ENCODE measurements at places on chromosomes 12 and 14.
A peak's percentile ranks its signal among the peaks of the same experiment; 100 is the strongest.

DNA sequence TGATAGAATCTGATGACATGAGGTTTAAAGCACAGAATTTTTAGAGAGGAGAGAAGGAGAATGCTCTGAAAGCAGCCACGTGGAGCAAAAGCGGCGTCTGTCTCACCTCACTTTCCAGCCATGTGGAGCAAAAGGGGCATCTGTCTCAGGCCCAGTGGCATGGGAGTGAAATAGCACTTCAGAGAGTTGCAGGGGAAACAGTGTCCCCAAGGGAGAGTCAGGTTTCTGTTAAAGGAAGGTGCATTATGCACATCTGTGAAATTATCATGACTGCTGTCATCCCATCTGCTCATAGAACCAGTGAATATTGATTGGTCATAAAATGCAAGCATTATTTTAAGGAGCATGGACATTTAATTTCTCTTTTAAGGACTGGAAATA lies 124.0 kb downstream of the BICD1 start:
- no peak for DNase-seq

- peak; percentile 63 for DNase-seq
These were observed 23.5 kb downstream of the ATG14 start for GRCh38 chr14:55388160-55388559.

DNA sequence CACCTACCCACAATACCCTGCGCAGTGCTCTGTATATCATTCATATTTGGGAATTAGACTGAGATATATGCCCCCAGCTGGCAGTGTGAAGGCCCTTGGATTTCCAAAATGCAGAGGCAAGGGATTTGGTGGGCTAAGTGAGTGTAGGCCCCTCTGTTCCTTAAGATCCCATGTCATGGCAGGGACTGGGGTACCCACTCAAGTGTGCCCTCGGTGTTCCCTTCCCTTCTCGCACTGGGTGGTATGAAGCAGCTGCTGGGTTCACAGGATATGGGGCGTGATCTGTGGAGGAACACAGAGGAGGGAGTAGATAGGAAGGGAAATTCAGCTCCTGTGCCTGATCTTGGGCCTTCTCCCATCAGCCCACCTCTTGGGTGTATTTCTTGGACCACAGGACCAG lies 63.1 kb upstream of the VASH1 start:
- no peak for DNase-seq

GRCh38 chr12:38886064-38886463 lies 19.3 kb downstream of the CPNE8 start:
- DNase-seq, result no peak

GRCh38 chr12:108884116-108885012 lies 4.5 kb downstream of the DAO start:
- DNase-seq, result peak; percentile 6

- no peak for DNase-seq
These were observed 6.1 kb upstream of the BCL2L14 start for GRCh38 chr12:12064596-12064995.

- DNase-seq, result no peak
These were observed 11.5 kb downstream of the MYO1H start for GRCh38 chr12:109359131-109359690.

DNA sequence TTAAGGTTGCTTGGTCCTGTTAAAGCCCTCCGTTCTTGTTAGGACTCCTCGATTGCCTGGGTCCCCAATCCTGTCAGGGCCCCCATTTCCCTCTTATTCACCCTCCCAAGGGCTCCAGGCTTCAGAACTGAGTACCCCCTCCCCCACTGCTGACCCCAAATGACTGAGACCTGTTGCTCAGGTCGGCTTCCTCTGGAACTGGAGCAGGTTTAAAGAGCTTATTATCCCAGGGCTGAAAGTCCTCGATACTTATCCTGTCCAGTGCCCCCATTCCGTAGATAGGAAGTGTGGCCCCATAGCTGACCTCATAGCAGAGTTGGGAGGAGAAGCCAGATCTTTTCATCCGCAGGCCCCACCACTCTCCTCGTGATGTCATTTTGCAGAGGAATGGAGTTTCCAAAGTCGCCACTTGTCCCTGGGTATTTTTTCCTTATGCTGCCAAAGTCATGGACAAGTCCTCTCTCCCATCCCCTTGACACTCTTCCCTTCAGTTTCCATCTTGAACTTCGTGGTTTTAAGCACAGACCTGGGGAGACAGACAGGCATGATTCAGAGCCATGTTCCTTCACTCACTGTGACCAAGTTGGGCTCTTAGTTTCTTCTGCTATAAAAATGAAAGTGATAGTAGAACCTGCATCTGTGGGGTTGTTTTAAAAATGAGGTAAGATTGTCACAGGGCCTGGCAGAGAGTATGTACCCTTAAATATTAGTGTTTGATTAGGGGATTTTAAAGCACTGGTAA lies 1.2 kb downstream of the USP30 start:
- no peak for DNase-seq

GRCh38 chr14:67567654-67568053 lies 32.4 kb downstream of the PIGH start:
- no peak for DNase-seq

DNA sequence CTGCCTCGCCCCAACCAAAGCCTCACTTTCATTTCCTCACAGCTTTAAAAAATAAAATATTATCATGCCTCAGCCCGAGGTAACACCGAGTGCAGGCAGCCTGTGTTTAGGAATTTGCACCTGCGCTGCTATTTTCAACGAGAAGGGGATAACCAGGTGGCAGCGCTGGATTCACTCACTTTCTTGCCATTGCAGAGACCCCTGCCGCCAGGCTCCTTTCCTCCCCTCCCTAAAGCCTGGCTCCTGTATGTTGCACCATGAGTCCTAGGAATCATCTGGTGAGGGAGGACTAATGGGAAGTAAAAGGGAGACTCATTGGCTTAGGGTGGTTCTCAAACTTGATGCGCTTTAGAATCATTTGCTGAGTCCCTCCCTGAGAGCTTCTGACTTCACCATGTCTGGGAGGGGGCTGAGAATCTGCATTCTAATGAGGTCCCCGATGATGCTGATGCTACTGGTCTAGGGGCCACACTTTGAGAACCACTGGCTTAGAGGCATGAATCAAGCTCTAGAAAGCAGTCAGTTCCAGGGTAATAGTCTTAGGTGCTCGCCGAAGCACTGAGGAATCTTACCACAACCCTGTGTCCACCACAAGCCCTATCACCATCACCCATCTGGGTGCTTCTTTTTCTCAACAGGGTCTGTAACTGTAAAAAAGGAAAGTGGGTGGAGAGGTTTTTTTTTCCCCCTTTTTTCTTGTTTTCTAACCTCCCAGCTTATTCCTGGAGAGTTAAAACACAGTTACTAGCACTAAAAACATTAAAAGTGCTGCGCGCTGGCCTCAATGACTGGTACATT lies 83.8 kb downstream of the SLC38A1 start:
- DNase-seq, result no peak

- DNase-seq, result no peak
These were observed 204.0 kb downstream of the AACS start for GRCh38 chr12:125269276-125269675.

- no peak for DNase-seq
These were observed 12.5 kb downstream of the PLEKHG6 start for GRCh38 chr12:6322969-6323339.

DNA sequence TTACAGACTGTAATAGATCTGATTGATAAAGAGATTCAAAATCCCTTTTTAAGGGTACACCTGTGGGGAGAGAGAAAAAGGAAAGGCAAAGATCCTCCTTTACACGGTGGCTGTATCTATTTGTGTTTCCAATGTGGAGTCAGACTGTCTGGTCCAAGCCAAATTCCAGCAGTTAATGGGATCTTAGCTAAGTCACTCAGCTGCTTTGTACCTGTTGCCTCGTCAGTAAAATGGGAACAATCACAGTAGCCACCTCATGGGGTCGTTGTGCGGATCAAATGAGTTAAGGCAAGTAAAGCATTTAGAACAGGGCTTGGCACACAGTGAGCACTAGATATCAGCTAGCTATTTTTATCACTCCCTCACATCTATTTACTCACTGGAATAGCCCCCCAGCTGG lies 46.9 kb downstream of the EFCAB11 start:
- no peak for DNase-seq

DNA sequence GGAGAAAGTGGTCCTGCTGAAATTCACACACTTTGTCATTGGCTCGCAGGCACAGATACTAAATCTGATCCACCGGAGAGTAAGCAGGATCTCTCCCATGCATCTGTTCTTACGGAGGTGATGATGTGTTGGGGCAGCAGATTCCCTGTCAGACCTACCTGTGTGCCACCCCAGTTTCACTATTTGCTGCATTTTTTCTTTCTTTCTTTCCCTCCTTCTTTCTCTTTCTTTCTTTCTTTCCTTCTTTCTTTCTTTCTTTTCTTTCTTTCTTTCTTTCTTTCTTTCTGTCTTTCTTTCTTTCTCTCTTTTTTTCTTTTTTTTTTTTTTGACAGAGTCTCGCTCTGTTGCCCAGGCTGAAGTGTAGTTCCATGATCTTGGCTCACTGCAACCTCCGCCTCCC lies 37.4 kb downstream of the WSCD2 start:
- no peak for DNase-seq

- DNase-seq, result no peak
These were observed 147.4 kb upstream of the NUDT4 start for GRCh38 chr12:93230326-93230720.

DNA sequence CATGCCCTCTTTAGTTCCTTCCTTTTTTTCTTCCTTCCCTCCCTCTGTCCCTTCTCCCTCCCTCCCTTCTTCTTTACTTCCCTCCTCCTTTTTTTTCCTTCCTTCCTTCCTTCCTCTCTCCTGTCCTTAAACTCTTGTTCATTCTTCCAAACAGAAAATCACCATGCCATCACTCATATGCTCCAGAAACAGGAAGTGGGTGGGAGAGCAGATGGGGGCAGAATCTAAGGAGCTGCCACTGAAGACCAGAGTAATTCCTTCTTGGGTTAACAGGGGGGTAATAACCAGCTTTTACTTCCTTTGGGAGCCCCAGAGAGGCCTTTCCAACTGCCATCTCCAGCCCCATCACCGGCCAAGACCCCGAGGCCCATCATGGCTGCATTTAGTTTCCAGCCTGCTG lies 51.2 kb downstream of the SVOP start:
- no peak for DNase-seq

DNA sequence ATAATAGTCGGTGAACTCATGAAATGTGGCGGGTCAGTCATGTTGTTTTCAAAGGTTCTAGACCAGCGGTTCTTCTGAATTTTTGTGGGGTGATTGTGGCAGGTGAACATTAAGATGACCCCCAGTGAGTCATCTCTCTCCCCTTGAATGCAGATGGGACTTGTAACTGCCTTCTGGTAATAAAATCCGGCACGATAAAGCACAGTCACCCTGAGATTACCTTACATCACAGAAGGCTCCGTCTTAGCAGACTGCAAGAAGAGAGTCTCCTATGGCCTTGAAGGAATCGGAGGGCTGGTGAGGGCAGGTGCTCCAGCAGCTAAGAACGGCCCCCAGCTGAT lies 189.6 kb downstream of the FOXN3 start:
- no peak for DNase-seq

- no peak for DNase-seq
These were observed 29.5 kb downstream of the ACTN1 start for GRCh38 chr14:68949601-68949965.

GRCh38 chr14:31170411-31170810 lies 37.2 kb downstream of the HECTD1 start:
- no peak for DNase-seq

- DNase-seq, result no peak
These were observed 22.2 kb downstream of the P2RX4 start for GRCh38 chr12:121232163-121232562.

DNA sequence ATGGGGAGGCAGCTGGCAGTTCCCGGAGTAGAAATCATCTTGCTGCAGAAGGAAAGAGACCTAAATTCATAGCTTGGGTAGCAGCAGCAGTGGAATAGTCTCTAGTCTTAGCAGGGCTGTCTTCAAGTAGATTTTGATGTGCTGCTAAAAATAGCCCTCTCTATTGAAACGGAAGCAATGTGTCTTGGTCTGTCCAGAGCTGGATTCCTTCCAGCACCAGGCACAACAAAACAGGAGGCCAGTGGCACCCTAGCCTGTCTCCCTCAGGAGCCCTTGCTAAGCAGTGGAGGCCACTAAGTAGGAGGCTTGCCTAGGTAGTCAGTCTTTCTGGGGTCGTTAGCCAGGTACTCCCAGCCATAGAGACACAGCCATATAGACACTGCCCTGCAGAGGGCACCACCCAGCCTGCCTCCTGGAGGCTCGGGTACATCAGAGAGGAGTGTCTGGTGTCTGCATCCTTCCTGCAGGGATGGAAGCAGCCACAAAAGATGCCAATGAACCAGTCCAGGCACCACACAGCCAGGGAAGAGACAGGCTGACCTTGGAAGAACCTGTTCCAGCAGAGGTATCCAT lies 97.5 kb downstream of the CRACR2A start:
- no peak for DNase-seq

DNA sequence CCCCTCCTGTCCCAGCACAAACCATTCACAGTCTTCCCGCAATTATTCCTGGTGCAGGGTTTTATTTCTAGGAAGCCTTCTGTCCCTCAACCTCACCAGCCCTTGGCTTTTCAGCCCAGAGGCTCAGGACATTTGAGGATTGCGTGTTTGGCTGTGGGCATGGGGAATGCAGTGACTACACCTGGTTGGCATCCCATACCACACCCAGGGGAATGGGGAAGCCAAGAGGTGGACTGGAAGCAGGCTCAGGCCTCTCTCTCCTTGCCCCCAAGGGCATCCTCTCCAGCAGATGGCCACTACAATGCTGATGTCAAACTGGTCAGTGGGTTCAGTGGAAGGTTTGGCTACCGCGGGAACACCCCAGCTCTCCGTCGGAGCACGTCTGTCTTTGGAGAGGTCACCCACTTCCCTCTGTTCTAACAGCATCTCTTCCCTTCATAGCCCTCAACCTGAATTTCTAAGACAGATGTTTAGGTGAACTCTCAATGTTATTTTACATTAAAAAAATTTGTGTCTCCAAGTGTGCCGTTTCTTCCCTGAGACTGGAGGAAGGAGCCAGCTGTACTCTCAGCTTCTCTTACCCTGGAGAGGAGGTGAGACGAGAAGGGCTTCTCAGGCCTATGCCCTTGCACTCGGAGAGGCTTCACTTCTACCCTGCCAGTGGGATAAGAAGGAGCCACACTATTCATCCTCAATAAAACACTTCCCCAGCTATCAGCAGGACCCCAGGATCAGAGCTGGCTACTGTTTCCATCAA lies 35.5 kb downstream of the DCAF4 start:
- DNase-seq, result no peak

DNA sequence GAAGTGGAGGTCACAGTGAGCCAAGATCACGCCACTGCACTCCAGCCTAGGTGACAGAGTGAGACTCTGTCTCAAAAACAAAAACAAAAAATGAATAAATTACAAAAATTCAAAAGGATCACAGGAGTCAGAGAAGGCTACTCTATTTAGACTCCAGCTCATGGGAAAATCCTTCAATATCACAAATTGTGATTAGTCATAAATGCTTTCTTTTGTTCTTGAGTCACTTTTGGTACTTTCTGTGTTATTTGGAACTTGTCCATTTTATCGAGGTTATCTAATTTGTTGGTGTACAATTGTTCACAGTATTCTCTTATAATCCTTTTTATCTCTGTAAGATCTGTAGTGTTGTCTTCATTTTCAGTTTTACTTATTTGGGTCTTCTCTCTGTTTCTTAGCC lies 18.9 kb downstream of the ALDH2 start:
- DNase-seq, result no peak

- DNase-seq, result no peak
These were observed 56.5 kb upstream of the TBX3 start for GRCh38 chr12:114740448-114740847.

- no peak for DNase-seq
These were observed 1.9 kb downstream of the PPP1R3E start for GRCh38 chr14:23300687-23301223.

GRCh38 chr14:20904393-20905029 lies 13.3 kb downstream of the RNASE3 start:
- DNase-seq, result no peak

- DNase-seq, result no peak
These were observed 1.8 kb downstream of the ZDHHC22 start for GRCh38 chr14:77139540-77140358.
